ENCODE measurements at places on chromosomes 2 and 18.

DNA sequence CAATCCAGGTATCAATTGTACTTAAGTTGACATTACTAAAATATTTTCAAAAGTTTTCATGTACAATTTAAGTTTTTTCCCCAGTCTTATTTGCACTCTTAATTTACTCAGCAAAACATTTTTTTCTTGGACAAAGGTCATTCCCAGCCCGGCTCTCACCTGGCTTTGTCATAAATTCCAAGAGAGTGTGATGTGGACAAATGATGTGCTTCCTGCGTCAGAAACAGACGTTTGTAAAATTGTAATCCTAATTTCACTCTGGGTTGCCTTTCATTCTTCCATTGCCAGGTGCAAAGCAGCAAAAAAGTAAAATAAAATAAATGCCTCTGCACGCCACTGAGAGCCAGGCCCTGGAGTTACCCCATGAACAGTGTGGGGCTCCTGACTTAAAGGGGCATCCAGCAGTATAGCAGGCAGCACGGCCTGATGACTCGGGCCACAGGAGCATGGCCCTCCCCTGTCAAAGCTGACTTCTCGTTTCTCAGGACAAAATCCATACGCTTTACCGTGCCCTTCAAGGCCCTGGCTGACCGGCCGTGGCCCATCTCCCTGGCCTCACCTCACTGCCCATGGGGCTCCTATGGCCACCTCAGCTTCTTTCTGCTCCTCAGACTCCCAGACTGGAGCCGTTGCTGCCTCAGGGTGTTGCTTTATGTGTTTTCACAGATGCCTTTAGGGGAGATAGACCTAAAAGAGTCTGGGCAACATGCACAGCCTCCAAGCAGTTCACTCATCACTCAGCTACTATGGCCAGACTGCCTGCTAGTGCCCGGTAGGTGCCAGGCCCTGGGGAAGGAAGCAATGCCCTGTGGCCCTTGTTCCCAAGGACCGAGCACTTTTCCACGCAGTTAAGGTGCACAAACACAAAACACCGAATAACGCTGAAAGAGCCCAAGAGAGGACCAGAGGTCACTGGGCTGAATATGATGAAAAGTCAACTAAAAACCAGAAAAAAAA lies 7.6 kb upstream of the TMEM185B start:
- no peak for DNase-seq

GRCh38 chr2:27885234-27885633 lies 5.0 kb downstream of the RBKS start:
- no peak for DNase-seq

GRCh38 chr2:238165288-238165921 lies 6.6 kb downstream of the ERFE start:
- DNase-seq: no peak

- no peak for DNase-seq
These were observed 9.3 kb upstream of the THADA start for GRCh38 chr2:43605079-43605655.

DNA sequence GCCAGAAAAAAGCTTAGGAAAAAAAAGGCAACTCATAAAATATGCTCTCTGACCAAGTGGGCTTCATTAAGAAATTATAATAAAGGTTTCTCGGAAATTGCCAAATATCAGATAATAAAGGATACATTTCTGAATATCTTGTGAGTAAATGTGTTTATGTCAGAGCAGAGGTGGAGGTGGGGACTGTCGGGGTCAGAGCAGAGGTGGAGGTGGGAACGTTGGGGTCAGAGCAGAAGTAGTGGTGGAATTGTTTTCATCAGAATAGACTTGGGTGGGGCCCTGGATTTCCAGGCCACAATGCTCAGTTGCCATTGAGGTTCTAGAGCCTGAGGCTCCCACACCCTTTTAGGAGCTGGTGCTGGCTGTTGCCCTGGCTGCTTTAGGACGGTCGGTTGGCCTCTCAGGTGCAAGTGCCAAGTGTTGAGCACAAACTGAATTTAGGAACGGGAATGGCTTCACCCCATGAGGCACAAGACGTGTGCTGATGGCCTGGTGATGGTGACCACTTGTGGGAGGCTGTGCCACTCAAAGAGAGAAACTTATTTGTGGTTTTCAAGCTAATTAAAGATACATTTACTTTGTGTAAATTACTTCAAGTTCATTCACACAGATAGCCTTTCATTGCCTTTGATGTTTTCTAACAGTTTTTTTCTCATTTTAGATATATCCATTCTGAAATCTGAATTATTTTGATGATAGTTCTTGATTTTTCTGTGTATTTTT lies 131.5 kb downstream of the ATP9B start:
- DNase-seq: peak; percentile 23

DNA sequence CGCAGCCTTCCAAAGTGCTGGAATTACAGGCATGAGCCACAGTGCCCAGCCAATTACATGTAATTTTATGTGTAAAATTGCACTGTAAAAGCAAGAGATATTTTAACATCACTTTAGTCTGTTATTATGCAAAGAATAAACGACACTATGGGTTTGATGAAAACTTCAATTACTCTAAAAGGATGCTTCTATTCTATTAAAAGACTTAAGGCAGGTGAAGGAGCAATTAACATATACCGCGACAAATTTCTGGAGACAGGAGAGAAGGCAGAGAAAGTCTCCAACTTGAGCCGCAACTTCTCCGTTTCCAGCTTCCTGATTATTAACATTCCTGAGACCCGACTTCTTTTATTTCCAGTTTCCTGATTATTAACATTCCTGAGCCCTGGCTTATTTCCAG lies 53.7 kb downstream of the FAM210A start:
- DNase-seq: no peak

GRCh38 chr2:128469875-128470274 lies 151.2 kb upstream of the HS6ST1 start:
- DNase-seq: no peak

DNA sequence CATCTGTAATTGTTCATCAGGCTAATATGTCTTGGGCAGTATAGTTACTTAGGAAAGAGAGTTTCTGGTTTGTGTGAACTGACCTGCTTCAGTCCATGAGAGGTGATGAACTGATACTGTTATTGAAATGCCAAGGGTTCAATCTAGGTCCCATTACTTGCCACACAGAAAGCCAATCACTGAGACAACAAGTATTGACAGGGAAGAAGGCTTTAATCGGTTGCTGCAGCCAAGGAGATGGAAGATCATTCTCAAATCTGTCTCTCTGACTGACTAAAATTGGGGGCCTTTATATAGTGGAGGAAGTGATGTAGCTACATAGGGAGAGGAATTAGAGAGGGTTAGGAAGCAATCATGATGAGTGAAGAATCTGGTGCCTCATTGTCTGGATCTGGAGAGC lies 19.9 kb upstream of the FAM98A start:
- DNase-seq: no peak

Measured in nucleus accumbens (tissue), 56 donors.